CD8-positive, alpha-beta memory T cell (primary cell): ENCODE measurements at places on chromosomes 2 and 18. TPM values are rescaled to one million over a fixed set of nuclear protein-coding genes. Genes with fewer than 3 reads are reported as not detected.

Gene GAL3ST2
- total RNA-seq, result not detected

Gene ITGB6
- not detected for total RNA-seq

Gene CDH2
- not detected for total RNA-seq

Gene GPR39
- total RNA-seq, result not detected

Gene ANTXR1
- total RNA-seq, result 0.27 TPM

DNA sequence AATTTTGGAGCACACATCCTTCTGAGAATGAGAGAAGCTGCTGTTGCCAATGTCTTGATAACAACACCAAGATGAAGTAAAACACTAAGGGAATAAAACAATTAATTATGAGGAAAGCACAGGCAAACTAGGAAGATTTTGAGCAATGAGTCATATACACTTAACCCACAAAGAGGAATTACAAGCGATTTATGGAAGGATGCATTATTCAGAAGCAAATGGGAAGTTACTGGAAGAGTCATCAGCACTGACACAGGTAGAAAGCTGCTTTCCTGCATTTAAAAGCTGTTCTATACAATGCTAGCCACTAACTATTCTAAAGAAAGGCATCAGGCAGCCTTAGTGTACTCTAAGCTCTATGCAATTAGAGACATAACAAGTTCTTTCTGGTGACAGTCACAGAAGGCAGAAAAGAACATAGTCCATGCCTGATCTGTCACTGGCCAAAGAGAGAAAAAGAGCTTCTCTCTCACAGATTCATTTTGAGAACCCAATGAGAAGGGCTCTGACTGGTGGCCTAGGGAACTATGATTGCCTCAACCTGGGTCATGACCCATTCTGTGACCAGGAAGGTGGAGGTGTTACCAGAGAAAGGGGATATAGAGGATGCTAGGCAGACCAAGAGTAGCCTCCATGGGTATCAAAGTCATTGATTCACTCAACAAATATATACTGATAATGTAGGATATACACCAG lies 45.4 kb downstream of the M1AP start:
- DNase-seq, result no peak

DNA sequence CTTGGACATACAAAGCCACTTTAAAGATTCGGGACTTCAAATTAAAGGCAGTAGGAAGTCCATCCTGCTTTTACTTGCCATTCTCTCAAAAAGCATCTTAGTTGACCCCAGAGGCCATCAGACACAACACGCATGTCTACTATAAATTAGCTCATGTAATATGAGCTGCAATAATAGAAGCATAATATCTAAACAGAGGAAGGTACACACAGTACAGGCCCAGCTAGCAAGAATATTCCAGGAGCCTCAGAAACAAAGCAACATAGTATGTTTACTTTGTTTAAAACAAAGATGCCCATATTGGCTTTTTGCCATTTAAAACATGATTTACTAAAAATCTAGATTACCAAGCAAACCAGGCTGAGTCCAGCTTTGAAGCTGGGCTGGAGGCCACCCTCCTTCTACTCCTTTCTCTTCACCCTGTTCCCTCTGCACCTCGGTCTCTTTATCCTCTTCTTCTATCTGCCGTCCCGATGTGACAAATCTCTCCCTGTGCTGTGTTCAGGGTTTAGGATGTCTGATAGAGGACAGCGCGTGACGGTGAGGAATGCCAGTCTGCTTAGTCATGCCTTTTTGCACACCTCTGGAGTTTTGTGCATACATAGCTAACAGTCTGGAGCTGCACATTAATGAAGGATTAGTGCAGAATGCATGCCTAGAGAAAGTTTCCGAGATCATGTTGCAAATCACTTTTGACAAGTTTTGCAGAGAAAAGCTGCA lies 28.2 kb downstream of the DTNA start:
- DNase-seq, result no peak

DNA sequence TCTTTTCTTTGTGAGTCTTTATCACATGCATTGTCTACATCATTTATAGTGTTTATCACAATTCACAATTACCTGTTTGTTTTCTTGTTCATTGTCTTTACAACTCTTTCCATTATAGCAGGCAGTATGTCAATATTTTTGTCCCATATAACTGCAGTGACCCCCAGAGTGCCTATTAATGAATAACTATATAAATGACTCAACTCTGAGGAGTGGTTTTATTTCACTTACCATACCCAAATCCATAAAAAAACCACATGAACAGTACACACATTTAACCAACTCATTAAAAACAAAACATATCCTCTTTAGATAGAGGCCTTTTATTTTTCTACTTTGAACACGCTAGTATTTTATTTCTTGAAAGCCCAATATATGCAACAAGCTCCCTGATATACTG lies 1419.1 kb upstream of the NXPH2 start:
- DNase-seq, result no peak

- DNase-seq, result no peak
These were observed 130.2 kb downstream of the DNAH6 start for GRCh38 chr2:84646514-84646913.
